ENCODE measurements at places on chromosomes 11 and 22.

GRCh38 chr22:30220338-30221012 is 26.1 kb downstream of the LIF start:
- DNase-seq, result no peak

GRCh38 chr11:35549787-35550186 is 24.4 kb upstream of the PAMR1 start:
- DNase-seq, result peak; percentile 65

- no peak for DNase-seq
These were observed 832.2 kb downstream of the NTM start for GRCh38 chr11:132202621-132203020.

GRCh38 chr11:75924966-75925784 is 110.2 kb downstream of the UVRAG start:
- no peak for DNase-seq

GRCh38 chr11:35826949-35827348 is 116.9 kb upstream of the LDLRAD3 start:
- DNase-seq, result no peak

DNA sequence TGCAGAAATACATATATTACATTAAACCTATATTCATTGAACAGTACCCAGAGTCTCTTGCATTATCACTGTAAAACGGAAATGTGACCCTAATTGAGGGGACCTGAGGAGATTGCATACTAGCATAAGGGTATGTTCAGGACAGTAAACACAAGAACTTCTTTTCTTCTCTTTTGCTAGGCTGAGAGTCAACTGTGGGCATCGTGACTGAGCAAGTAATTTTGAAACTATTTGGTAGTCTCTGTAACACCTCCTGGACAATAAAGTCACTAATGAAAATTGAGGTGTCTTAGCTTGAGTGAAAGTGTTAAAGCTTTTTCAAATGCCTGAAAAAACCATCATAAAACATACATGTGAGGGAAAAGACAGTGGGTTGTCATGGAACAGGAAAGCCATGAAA is 90.9 kb downstream of the PDHX start:
- no peak for DNase-seq

GRCh38 chr11:85748455-85748891 is 62.5 kb downstream of the SYTL2 start:
- no peak for DNase-seq

GRCh38 chr11:131588057-131588456 is 217.6 kb downstream of the NTM start:
- DNase-seq, result no peak

DNA sequence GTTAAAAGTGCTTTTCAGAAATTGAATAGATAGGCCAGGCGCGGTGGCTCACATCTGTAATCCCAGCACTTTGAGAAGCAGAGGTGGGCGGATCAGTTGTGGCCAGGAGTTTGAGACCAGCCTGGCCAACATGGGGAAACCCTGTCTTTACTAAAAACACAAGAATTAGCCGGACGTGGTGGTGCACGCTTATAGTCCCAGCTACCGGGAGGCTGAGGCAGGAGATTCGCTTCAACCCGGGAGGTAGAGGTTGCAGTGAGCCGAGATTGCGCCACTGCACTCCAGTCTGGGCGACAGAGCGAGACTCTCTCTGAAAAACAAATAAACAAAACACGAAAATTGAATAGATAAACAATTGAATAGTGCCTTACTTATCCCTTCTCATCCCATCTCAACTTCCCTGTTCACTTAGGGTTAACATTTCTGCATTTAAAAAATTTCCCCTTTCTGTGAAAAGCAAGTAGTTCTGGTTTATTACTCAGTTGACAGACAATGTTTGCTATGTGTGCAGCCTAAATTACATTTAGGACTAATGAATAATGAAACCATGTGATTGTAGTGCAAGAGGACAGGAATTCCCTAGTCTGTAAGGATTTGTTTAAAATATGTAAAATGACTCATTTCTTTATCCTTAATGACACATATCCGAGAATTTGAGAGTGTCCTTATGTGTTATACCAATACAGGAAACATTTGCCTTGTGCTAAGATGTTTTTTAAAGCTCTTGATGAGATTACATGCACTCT is 6.0 kb downstream of the RNF169 start:
- DNase-seq, result no peak

DNA sequence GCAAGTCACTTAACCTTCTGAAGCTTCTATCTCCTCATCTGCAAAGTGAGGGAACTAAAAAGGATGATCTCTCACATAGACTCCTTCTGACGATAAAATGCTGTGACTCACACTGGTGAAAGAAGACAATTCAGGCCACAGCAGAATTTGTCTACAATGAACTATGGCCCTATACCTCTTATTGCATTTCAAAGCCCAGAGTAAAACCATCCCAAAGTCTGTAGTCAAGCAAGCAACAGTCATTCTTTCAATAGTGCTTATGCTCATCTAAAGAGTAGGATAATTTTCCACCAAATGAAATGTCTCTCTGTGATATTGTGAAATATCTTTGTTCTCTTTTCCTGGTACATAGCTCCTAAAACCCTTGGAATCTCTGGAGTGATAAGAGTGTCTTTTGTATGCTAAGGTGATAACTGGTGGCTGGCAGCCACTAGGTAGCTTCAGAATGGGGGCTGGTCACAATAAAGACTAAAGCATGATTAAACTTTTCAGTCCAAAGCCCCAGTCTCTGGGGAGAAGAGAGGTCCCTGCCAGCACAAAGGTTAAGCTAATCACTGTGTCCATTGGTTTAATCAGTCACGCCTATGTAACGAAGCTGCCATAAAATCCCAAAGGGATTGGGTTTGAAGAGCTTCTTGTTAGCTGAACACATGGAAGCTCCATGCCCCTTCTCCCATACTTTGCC is 30.8 kb downstream of the SYTL2 start:
- no peak for DNase-seq

DNA sequence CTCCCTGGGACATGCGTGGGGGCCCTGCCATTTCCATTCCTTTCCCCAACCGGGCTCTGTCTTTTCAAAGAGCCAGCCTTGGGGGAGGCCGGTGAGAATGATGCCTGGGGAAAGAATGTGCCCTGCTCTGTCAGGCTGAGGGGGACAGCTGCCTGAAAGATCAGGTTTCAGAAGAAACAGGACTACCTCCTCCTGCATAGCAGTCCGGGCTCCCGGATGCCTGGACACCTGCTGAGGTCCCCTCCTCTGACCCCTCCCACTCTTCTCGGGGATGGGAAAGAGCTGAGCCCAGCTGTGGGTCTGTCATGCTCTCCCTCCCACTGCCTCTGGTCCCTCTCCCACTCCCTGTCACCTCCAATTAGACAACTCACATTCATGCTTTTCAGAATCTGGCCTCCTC is 41.8 kb upstream of the CDON start:
- DNase-seq, result peak; percentile 65

DNA sequence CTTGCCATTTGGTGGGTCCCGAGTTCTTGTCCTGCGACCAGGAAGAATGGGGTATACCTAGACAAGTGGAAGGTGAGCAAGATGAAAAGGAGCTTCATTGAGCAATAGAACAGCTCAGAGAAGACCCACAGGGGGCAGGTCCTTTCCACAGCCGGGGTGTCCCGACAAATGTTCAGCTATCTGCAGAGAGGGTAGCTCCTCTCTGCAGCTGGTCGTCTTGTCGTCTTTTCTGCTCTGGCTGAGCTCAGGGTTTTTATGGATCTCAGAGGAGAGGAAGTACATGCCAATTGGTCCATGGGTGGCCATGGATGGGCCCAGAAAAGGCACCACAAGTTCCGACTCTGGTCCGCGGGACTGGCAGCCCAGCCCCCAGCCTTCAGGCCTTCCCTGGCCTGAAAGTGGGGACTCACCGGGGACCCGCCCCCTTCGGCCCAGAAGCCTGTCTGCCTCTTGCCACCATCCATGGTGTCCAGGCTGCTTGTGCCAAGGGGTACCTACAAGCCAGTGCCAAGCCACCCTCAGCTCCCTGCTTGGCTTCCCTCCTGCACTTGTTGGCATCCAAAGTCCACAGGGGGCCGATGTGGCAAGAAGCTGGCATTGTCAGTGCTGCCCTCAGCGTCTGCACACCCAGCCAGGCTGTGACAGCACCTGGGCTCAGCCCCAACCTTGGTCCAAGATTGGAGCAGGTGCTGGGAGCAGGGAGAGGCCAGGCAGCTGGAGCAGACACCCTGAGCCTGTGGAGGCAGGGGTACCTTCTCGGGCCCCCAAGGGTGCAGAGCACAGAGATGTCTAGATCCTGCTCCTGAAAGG is 438.9 kb downstream of the TBC1D22A start:
- no peak for DNase-seq

- peak; percentile 17 for DNase-seq
These were observed 60.9 kb upstream of the EED start for GRCh38 chr11:86183694-86184093.

GRCh38 chr22:37237371-37238268 is 6.4 kb downstream of the RAC2 start:
- no peak for DNase-seq

All from NCI-H524 treated with DMSO at 0.1 percent for 48 hours (cell line).